ENCODE measurements at places on chromosomes 16 and 17.

DNA sequence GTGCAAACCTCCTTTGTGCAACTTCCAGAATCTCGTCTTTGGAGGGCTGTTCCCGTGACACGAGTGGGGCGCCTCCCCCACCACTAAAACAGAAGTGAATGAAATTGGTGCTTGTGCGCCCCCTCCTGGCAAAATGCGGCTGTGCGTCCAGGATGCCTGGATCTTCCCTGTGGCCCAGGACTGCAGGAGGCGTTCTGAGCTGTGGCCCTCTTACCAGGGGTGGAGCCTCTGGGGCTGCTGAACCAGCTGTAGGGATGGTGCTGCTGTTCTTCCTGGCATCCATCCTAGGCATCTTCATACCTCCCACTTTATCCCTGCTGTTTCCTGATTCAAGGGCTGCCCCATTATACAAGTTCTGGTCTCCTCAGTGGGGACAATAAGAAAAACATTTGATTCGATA, 18.5 kb upstream of the NAGLU start:
- peak; percentile 64 for DNase-seq

DNA sequence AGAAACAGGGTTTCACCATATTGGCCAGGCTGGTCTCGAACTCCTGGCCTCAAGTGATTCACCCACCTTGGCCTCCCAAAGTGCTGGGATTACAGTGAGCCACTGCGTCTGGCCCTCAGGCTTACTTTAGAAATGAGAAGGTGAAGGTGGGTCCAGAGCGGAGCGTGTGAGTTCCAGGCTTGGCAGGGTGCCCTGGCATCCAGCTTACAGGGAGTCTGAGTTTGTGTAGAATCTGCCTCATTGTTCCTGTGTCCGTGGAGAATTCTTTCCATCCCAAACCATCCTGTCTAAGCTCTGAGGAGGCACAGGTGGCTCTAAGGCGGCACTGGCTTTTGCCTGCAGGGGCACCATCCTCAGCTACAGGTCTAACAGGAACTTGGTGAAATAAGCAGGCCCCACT, 50.6 kb downstream of the RAB11FIP3 start:
- DNase-seq, result no peak

DNA sequence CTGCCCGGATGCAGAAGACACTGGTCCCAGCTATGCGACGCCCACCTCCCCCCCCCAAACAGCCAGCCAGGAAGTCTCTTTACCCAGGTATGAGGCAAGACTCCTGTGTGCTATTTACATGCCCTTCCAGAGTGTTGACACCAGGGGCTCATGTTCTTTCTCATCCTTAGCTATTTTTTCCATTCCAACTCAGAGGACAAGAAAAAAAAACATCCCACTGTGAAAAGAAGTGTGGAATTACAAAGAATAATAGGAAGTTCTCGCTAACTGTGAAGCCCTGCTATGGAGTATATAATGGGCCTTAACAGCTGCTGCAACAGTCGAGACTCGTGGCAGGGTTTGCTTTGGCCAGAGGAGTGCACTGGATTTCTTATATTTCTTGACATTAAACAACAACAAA, 584.9 kb downstream of the CDH13 start:
- DNase-seq, result no peak

- DNase-seq, result no peak
These were observed 33.0 kb upstream of the ZC3H18 start for GRCh38 chr16:88536971-88537751.

DNA sequence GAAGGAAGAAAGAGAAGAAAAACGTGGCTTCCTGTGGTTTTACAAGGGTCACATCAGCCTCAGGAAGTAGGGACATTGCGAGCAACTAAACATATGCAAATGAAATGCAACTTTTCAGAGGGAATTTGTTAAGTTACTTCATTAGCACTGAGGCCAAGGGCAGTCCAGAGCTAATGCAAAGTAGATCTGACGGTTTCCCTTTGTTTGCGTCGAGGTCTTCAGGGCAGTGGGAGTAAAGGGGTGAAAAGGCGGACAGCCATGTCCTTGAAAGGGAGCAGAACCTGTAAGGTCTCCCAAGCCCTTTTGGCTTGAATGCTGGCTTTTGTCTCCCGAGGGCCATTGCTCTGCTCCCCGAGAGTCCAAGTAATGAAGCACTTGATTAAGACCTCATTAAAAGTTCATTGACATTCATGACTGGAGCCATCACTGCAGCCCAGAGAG, 85.0 kb downstream of the PMP22 start:
- DNase-seq, result no peak

- DNase-seq, result peak; percentile 37
These were observed 107.6 kb downstream of the SPECC1 start for GRCh38 chr17:20116683-20117309.

DNA sequence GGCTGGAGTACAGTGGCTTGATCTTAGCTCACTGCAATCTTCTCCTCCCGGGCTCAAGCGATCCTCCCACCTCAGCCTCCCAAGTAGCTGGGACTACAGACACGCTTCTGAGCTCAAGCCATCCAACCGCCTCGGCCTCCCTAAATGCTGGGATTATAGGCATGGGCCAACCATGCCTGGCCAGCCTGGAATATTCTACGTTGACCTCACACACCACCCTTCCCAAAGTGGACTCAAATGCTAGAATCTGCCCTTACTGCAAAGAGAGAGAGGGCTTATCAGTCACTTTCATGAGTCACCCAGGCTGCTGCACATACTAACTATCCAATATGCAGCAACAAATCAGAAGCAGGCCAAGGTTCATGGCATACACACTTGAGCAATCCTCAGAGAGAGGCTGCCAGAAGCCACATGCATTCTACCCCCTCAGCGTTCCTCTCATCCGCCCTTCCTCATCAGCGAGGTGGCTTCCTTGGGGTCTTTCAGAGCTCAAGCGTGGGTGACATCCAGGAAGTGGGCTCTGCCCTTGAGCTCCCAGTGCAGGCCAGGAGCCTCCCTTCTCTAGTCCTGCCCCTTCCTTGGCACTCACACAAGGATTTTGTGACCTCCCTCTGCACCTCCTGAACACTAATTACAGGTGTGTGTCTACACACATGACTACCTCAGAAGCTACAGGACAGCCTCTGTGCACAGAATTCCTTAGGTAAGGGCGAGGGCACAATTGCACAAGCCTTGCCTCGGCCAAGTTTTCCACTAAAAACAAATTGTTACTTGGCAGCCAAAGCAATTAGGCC, 24.8 kb upstream of the SIAH1 start:
- no peak for DNase-seq

DNA sequence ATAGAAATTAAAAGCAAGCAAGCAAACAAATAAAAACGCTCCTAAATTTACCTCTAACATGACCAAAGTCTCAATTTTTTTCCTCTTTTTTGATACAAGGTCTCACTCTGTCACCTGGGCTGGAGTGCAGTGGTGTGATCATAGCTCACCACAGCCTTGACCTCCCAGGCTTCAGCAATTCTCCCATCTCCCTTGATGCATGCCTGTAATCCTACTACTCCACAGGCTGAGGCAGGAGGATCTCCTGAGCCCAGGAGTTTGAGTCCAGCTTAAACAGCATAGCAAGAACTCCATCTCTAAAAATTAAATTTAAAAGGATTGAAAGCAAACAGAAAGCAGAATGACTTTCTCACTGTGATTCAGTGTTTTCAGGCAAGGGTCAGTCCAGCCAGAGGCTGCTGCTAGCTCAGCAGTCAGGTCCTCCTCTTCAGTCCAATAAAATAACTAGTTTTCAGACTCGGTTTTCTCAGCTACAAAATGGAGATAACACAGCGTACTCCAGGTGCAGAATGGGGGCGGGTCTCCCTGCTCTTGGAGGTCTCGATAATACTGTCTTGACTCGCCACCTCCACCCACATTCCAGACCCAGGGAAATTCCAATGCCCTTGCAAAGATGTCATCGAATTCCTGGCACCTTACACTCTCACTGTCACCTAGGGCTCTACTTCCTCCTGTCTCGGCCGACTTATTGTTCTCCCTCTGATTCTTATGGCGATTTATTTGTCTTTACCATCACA, 20.7 kb upstream of the MRTFB start:
- no peak for DNase-seq

GRCh38 chr17:20236578-20237227, 227.5 kb downstream of the SPECC1 start:
- DNase-seq, result no peak

- peak; percentile 34 for DNase-seq
These were observed 804 bp downstream of the ATP6V0C start for GRCh38 chr16:2514333-2515179.

DNA sequence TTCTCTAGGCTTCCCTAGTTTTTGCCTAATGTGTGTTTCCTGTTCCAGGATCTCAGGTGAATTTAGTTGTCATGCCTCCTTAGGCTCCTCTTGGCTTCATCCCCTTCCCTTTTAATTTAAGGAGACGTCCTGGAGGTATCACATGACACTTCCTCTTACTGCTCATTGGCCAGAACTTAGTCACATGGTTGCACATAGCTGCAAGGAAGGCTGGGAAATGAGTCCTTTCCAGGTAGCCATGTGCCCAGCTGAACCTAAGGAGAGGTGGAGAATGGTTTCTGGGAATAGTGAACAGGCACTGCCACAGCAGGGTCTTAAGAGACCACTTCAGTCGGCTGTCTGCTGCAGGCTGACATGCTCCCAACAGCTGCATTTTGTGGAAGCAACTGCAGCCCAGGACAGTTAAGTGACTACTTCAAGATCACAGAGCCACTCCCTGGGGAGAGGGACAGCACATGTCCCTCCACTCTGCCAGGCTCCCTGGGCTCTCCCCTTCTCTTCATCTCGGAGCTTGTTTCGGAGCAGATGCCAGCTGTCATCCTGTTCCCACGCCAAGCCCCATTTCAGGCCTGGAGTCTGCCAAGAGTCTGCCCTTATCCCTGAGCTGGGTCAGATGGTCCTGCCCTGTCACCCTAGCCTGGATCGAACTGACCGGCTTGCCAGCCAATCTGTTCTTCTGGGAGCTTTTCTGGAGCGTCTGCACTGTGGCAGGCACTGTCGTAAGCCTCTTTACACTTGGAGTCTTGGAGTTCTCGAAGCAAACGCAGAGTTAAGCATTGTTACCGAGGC, 81.4 kb upstream of the FOXF1 start:
- DNase-seq, result no peak

GRCh38 chr16:30853758-30854157, 40.1 kb downstream of the BCL7C start:
- DNase-seq, result no peak

DNA sequence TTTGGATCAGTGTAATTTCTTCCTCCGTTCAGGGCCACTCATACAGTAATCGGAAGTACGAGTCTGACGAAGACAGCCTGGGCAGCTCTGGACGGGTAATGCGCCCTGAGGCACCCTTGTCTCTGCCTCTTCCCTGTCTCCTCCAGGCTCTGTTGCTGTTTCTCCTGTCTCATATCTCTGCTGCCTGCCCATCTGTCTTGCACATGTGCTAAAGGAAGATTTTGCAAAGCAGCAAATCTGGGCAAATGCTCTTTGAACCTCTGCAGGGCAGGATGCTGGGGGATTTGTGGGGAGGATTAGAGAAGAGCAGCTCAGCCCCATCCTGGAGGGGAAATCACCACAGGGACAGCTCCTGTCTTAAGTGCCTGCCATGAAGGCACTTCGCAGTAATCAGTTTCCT, 32.4 kb upstream of the POLR3E start:
- no peak for DNase-seq

DNA sequence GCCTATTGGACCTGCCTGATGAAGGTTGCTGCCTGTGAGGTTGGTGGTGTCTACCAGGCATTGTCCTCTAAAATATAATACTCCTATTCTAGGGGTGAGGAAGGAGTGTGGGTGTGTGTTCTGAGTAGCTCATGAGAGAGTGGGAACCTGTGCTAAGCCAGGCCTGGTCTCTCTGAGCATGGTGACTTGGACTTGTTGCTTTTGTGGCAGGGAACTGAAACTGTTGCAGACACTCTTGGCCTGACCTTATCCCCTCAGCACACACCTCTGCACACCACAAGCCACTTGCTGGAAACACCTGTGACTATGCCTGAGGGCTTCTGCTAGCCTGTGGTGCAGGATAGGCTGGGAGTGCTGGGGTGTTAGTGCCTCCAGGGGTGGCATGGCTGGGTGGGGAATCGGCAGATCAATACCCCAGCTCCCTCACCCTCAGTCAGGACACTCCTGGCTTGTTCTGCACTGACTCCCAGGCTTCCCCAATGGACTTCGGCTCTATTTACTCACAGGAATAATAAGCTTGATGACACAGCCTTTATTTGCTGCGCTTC, 29.9 kb downstream of the PLCG2 start:
- DNase-seq, result no peak

- DNase-seq, result no peak
These were observed 19.3 kb downstream of the CARHSP1 start for GRCh38 chr16:8849411-8850011.

DNA sequence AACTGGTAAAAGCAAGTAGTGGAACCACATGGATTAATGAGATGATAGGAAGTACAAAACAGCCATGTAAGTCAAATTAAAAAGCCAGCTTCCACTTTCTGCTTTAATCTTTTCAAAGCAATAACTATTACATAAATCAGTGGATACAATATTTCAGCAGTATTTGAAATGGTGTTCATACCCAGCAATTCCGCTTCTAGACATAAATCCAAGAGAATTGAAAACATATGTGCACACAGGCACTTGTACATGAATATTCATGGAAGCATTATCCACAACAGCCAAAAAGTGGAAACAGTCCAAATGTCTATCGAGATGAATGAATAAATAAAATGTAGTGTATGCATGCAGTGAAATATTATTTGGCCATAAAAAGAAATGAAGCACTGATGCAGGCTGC, 27.4 kb downstream of the SLFN12L start:
- no peak for DNase-seq

- DNase-seq, result no peak
These were observed 1.2 kb downstream of the EPN3 start for GRCh38 chr17:50533720-50534148.

- DNase-seq, result no peak
These were observed 87.9 kb upstream of the TOB1 start for GRCh38 chr17:50953831-50954601.

GRCh38 chr17:75125984-75126383, 5.6 kb downstream of the NT5C start:
- DNase-seq, result no peak

DNA sequence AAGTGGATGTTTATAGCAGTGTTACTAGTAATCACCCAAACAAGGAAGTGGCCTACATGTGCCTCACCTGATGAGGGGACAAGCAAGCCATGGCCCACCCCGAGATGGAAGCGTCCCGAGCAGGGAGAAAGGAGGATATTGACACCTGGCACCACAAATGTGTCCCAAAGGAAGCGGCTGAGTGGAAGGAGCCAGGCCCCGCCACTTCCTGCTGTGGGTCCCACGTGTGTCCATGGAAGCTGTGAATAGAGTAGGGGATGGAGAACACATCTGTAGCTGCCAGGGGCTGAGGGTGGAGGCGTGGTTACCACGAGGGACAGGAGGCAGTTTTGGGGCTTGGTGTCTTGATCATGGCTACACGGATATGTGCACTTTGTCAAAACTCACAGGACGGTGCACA, 49.2 kb downstream of the KCNJ12 start:
- DNase-seq, result no peak

All from effector memory CD4-positive, alpha-beta T cell (primary cell).